ENCODE measurements at places on chromosomes 6 and 20. TPM values are rescaled to one million over a fixed set of nuclear protein-coding genes. Genes with fewer than 3 reads are reported as not detected.

Gene EDN3
- total RNA-seq: 0.17 TPM

Gene SLC35A1
- total RNA-seq: 14.1 TPM

DNA sequence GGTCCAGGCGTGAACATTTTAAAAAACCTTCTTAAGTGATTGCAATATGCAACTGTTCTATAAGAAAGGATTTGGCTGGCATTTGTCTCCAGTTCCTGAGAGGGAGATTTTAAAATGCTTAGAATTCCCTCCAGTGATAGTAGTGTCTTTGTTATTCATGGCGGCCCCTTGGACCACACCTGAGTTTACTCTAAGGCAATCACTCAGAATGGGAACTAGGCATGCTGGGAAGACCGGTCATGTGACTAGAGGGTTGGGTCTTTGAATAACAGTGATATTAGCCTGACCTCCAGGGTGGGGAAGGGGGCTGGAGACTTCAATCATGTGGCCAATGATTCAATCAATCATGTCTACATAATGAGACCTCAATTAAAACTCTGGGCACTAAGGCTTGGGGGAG is 50.7 kb upstream of the UTRN start:
- H3K36me3 ChIP-seq: no peaks in the 10 kb centered on the region
- no peaks in the 10 kb centered on the region for H3K4me1 ChIP-seq

- H3K4me1 ChIP-seq: no peaks in the 10 kb centered on the region
- H3K36me3 ChIP-seq: no peaks in the 10 kb centered on the region
- no peak overlapping the region for H3K27ac ChIP-seq
- DNase-seq: no peak
- no peak overlapping the region for H3K4me3 ChIP-seq
- H3K27me3 ChIP-seq: peaks cover 3% of the 10 kb centered on the region
Measured at GRCh38 chr6:17504005-17504404, 96.1 kb upstream of the FAM8A1 start.

Gene COL19A1
- total RNA-seq: 0.06 TPM

Gene TDRD6
- total RNA-seq: not detected

GRCh38 chr20:13338999-13339411 is 117.9 kb downstream of the ISM1 start:
- no peaks in the 10 kb centered on the region for H3K27me3 ChIP-seq
- H3K27ac ChIP-seq: no peak overlapping the region
- peaks cover 1% of the 10 kb centered on the region for H3K36me3 ChIP-seq
- no peak for DNase-seq
- no peak overlapping the region for H3K4me3 ChIP-seq

Gene DEFB124
- not detected for total RNA-seq

DNA sequence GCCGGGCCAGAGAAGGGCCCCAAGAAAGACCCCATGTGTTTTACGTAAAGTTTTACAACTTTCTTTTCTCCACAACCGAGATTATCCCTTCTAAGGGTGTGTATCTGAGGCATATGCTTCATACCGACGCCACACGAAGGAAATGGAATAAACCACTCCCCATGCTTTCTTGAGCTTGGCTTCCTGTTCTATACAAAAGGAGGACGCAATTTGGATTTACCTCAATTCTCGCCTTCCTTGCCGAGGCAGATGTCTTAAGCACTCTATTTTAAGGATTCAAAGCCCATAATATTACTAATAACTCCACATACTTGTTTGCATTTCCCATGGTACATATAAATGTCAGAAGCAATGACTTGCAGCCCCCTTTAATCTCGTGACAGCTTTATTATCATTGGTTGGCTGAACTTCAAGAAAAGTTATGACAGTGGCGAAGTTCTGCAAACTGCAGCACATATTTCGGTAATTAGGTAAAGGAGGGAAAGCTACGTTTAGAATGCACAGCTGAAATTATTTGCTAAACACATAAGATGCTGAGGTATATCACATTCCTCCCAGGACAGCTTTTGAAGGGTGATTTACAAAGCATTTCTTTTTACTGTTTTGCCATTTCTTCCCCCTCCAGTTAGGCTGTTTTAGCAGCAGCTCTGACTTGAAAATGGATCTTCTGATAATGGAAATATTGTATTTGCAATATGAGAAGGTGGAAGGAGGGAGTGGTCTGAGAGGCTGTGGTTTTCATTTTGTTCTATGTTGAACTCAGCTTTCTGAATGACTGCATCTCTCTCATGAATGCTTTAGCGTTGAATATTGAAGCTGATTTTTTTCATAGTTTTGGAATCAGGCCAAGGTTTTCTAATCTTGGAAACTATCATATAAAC is 330.5 kb downstream of the EPHA7 start:
- H3K4me3 ChIP-seq: no peak overlapping the region
- H3K4me1 ChIP-seq: no peaks in the 10 kb centered on the region
- H3K27ac ChIP-seq: no peak overlapping the region
- H3K27me3 ChIP-seq: no peaks in the 10 kb centered on the region
- no peaks in the 10 kb centered on the region for H3K36me3 ChIP-seq
- DNase-seq: no peak

Gene OPRL1
- total RNA-seq: 2.6 TPM

DNA sequence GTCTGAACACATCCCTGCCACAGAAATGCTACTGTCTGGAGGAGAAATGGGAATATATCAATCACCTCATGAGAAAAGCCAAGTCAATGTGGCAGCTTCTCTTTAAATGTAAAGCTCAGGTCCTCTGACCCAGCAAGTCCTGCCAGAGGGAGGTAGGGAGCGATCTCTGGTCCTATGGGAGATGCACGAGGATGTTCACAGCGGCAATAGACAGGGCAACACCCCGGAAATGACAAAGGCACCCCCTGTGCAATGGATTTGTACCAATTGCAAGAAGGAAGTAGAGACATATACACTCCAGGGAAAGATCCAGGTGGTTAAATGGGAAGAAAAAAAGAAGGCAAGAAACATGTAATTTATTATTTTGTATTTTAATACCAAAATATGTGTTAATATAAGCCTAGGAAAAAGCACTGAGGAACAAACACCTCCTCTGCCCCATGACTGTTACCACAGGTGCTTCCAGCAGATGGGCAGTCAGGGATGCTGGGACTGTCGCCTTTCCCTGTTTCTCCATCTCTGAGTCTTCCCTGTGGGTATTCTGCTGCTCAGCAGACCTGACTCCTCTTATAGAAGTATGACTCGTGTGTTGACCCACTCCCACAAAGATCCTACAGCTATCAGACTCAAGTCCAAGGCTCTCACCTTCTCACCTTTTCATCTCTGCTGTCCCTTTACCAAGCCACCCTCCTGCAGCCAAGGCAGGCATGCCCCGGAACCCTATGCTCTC is 20.8 kb downstream of the ATP9A start:
- peaks cover 4% of the 10 kb centered on the region for H3K27me3 ChIP-seq
- DNase-seq: no peak
- H3K27ac ChIP-seq: no peak overlapping the region
- H3K36me3 ChIP-seq: no peaks in the 10 kb centered on the region

- no peaks in the 10 kb centered on the region for H3K36me3 ChIP-seq
- no peaks in the 10 kb centered on the region for H3K4me1 ChIP-seq
- no peak for DNase-seq
- no peak overlapping the region for H3K4me3 ChIP-seq
- no peak overlapping the region for H3K27ac ChIP-seq
Measured at GRCh38 chr20:37142708-37143107, 36.4 kb upstream of the RPN2 start.

Gene CD24
- 1.1 TPM for total RNA-seq

Gene CD83
- 10.5 TPM for total RNA-seq

Gene CRISP1
- not detected for total RNA-seq

Gene LINC00237
- total RNA-seq: not detected

Gene FGD2
- total RNA-seq: 9.8 TPM

DNA sequence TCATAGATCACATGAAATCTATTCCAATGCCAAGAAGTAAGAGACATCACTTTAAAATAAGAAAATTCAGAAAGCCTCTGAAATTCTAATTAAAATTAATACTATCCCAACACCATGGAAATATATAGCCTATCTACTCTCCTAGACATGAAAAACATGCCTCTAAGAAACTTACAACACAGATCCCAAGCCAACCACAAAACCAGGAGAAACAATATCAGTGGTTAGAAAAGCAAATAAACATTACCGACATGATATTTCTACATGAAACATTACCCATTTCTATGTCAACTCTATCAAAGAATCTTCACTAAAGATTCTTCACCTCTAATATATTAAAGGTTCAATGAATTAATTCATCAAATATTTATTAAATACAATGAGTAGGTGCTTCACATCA is 4.8 kb downstream of the EPB41L2 start:
- no peak overlapping the region for H3K27ac ChIP-seq
- peaks cover 3% of the 10 kb centered on the region for H3K27me3 ChIP-seq
- H3K36me3 ChIP-seq: peaks cover 12% of the 10 kb centered on the region
- DNase-seq: no peak
- no peak overlapping the region for H3K4me3 ChIP-seq

DNA sequence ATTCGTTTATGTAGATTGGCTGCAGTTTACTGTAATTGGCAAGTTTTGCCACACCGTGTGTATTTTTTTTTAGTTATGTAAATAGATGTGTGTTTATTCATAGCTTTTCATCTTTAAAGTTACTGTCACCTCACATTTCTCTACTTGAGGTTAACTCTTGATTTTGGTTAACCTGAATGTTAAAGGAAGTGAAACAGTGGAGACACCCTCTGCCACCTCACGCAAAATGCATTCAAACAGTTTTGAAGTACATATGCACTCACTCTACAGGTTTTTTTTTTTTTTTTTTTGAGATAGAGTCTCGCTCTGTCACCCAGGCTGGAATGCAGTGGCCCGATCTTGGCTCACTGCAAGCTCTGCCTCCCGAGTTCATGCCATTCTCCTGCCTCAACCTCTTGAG is 17.7 kb downstream of the OR2A4 start:
- H3K27me3 ChIP-seq: no peaks in the 10 kb centered on the region
- DNase-seq: no peak
- no peaks in the 10 kb centered on the region for H3K36me3 ChIP-seq
- no peak overlapping the region for H3K27ac ChIP-seq
- H3K4me1 ChIP-seq: no peaks in the 10 kb centered on the region
- no peak overlapping the region for H3K4me3 ChIP-seq

GRCh38 chr20:418858-419365 is 10.8 kb downstream of the RBCK1 start:
- H3K4me1 ChIP-seq: peaks cover 18% of the 10 kb centered on the region
- H3K36me3 ChIP-seq: peaks cover 32% of the 10 kb centered on the region
- no peaks in the 10 kb centered on the region for H3K27me3 ChIP-seq

- H3K27me3 ChIP-seq: peaks cover 9% of the 10 kb centered on the region
- peak overlapping the region; percentile 67 for H3K27ac ChIP-seq
Measured at GRCh38 chr6:38725414-38726183, 10.5 kb downstream of the DNAH8 start.

GRCh38 chr6:112018619-112019416 is 35.1 kb upstream of the CCN6 start:
- H3K4me1 ChIP-seq: peaks cover 8% of the 10 kb centered on the region
- H3K36me3 ChIP-seq: no peaks in the 10 kb centered on the region
- no peak for DNase-seq
- H3K27me3 ChIP-seq: no peaks in the 10 kb centered on the region

GRCh38 chr20:37808233-37809070 is 94.5 kb upstream of the VSTM2L start:
- no peak overlapping the region for H3K27ac ChIP-seq
- peaks cover 5% of the 10 kb centered on the region for H3K4me1 ChIP-seq
- H3K4me3 ChIP-seq: no peak overlapping the region

DNA sequence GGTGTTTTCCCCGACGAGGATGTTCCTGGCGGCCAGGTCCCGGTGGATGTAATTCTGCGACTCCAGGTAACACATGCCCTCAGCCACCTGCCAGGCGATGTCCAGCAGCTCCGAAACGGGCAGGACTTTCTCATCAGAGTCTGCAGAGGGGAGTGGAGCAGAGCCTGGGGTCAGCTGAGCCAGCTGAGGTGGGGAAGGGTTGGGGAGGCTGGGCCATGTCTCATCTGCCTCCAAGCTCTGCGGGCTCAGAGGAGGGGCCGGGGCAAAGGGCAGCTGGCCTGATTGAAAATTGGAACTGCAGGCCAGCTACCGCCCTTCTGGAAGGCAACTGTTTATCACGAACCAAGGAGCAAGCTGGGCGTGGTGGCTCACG is 6.4 kb downstream of the PTK6 start:
- H3K36me3 ChIP-seq: no peaks in the 10 kb centered on the region
- no peaks in the 10 kb centered on the region for H3K27me3 ChIP-seq
- no peak overlapping the region for H3K27ac ChIP-seq

Gene SLC26A8
- not detected for total RNA-seq

DNA sequence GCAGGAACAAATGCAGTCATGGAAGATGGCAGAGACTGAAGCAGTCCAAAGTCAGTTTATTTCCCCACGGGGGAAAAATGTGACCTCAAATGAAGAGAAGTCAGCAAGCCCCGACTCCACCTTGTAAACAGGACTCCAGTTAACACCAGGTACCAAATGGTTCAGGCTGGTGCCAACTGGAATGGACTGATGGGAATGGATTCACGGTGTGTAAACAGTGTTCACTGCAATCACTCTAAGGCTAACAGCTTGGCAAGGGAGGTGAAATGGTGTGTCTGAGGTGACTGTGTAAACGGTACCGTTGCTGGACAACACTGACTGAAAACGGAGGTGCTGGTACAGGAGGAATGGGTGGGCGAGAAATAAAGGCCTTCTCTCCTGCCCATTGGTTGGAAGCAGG is 12.0 kb downstream of the PLAGL2 start:
- no peak for DNase-seq
- H3K27me3 ChIP-seq: no peaks in the 10 kb centered on the region
- H3K4me3 ChIP-seq: no peak overlapping the region
- H3K4me1 ChIP-seq: peaks cover 24% of the 10 kb centered on the region
- H3K36me3 ChIP-seq: peaks cover 14% of the 10 kb centered on the region
- H3K27ac ChIP-seq: no peak overlapping the region

Gene TCP11
- not detected for total RNA-seq

Gene TGM3
- total RNA-seq: not detected

- H3K27ac ChIP-seq: no peak overlapping the region
- H3K27me3 ChIP-seq: no peaks in the 10 kb centered on the region
- DNase-seq: no peak
- no peaks in the 10 kb centered on the region for H3K36me3 ChIP-seq
- no peak overlapping the region for H3K4me3 ChIP-seq
- H3K4me1 ChIP-seq: no peaks in the 10 kb centered on the region
Measured at GRCh38 chr6:135265278-135265677, 84.2 kb downstream of the MYB start.

- H3K27ac ChIP-seq: no peak overlapping the region
- H3K4me1 ChIP-seq: peaks cover 1% of the 10 kb centered on the region
- H3K36me3 ChIP-seq: no peaks in the 10 kb centered on the region
- H3K4me3 ChIP-seq: no peak overlapping the region
- no peak for DNase-seq
- H3K27me3 ChIP-seq: peaks cover 19% of the 10 kb centered on the region
Measured at GRCh38 chr6:25709761-25710160, 44.8 kb upstream of the SLC17A4 start.

Data from activated naive CD8-positive, alpha-beta T cell treated with anti-CD3 and anti-CD28 coated beads, Interleukin-2, amount 10 ng/mL, durations not matched to agents 7 days and 5 days (primary cell).